ENCODE measurements at places on chromosomes 5 and 9. TPM values are rescaled to one million over a fixed set of nuclear protein-coding genes. Genes with fewer than 3 reads are reported as not detected.

DNA sequence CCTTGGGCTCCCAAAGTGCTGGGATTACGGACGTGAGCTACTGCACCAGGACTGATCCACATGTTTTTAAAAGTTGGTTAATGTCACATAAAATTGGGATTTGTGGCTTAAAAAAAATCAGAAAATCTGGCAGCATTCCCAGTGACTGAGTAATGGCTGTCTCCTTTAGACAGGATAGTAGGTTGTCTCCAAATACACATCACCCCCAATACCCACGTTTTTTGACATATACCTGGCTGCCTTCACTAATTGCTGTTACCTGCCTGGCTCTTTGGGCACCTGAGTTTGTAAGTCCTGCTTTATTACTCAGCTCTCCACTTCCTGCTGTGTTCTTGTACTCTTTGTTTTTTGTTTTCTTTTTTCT, 84.8 kb downstream of the KDM4C start:
- DNase-seq = no peak

F2RL2 gene
- 93.9 TPM for total RNA-seq

RGS3 gene
- 37.1 TPM for total RNA-seq

DNA sequence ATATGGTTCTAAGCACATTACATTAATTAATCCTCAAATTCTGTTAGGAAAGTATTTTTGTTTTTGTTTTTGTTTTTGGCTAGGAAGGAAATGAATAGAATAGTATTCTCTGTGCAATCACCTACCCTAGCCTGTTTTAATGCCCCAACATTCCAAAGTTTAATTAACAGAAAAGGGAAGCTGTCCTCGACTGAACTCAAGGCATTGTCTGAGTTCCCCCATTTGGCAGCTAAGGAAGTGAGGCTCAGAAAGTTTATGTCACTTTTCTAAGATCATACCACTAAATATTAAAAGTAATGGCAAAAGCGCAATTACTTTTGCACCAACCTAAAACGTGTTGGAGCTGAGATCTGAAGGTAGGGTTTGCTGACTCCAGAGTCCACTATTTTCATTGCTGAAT, 59.8 kb downstream of the FGF1 start:
- no peak for DNase-seq

DNA sequence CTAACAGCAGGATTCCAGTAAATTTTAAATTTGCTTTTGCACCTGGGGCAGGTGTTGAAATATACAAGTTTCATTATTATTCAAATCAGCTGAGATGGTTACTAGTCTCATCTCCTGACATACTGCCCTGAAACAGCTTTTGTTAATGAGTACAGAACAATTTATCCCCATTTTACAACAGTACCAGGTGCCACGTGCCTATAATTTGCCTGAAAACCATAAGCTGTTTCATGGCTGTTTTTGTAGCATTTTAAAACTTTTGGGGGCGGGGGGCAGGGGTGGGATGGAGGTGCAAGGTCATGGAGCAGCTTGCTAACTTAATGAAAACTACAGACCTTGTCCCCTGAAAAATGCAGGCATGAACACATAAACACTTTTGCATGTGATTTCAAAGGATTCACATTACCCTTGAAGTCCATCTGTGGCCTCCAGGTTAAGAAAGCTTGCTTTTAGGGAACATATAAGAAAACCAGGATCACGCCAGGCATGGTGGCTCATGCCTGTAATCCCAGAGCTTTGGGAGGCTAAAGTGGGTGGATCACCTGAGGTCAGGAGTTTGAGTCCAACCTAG, 42.1 kb downstream of the TIMD4 start:
- DNase-seq = no peak

- DNase-seq = no peak
Observed at GRCh38 chr9:109852556-109852955, 72.6 kb downstream of the PALM2AKAP2 start.

TMEM252 gene
- not detected for total RNA-seq

GRCh38 chr9:127154390-127155191, 32.2 kb upstream of the ANGPTL2 start:
- no peak for DNase-seq

DNA sequence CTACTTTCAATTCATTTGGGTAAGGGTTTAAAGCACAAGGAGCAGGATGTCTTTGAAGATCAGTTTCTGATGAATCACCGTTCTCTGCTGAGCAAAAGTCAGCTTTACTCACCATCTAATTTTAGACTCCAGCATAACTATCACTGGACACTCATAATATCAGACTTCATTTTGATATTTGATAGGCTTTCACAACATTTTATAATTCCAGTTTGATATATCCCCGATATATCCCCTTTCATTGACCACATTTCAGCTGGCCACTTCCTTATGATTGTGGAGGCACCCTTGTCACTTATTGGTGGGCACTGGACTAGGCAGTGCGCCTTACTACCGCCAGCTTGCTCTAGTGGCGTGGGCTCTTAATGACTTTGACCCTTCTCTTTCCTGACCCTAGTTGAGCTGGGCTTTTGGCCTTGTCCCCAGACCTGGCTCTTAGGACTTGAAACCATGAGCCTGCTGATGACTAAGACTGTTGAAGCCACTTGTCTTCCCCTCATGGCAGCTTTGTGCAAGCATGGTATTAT, 46.8 kb downstream of the CYSTM1 start:
- DNase-seq = no peak

DNA sequence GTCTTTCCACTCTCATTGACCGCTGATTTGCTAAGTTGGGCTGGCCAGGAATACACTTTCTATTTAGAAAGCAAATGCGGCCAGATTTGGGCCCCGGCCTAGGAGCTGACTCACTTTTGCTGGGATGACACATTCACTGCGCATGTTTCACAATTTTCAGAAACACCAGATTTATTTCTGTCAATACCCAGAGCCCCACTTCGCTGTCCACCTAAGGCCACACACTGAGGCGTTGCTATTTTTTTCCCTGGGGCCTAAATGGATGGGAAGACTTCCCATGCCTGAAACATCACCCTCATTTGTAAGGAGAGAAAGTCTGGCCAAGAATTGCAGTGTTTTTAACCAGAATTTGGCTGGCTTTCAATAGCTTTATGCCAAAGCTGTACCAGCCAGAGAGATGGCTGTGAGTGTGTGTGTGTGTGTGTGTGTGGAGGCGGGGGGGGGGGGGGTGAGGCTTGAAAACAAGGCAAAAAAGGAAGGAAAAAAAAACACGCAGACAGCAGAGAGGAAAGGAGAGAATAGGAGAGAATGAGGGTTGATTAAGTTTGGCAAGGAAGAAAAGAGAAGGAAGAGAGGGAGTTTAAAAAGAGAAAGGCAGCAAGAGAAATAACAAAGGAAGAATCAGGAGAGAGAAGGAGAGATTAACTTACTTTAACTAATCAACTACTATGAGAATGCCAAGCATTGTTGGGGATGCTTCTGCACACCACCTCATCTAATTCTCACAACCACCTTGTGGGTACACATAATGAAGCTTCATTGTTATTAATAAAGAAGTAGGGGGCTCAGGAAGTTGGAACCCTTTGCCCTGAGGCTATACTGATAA, 261.4 kb upstream of the KLF4 start:
- DNase-seq = peak; percentile 96

DNA sequence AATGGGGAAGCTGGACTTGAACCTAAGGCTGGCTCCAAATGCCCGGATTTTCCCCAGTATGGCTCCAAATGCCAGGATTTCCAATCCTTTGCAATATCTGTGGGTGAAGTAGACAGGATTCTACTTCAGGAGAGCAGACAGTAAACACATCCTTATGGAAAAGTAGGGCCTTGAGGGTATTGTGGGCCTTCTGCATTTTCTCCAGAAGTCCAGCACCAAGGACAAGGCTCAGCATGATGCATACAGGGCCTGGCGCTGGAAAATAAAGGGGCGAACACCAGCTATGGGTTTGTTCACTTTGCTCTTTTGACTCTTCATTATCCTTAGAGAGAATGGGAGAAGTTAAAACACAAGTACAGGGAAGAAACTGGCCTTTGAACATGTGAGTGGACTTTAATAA, 347.5 kb downstream of the SEMA5A start:
- no peak for DNase-seq

DNA sequence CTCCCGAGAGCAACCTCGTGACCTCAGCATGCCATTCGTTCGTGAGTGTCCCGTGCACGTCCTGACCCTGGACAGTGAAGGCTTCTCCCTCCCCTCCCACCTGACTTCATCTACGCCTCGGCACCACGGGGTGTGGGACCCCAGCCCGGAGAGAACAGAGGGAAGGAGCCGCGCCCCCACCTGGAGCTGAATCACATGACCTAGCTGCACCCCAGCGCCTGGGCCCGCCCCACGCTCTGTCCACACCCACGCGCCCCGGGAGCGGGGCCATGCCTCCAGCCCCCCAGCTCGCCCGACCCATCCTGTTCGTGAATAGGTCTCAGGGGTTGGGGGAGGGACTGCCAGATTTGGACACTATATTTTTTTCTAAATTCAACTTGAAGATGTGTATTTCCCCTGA, 38.3 kb upstream of the FCN2 start:
- DNase-seq = no peak

TMEFF1 gene
- 1.2 TPM for total RNA-seq

DNA sequence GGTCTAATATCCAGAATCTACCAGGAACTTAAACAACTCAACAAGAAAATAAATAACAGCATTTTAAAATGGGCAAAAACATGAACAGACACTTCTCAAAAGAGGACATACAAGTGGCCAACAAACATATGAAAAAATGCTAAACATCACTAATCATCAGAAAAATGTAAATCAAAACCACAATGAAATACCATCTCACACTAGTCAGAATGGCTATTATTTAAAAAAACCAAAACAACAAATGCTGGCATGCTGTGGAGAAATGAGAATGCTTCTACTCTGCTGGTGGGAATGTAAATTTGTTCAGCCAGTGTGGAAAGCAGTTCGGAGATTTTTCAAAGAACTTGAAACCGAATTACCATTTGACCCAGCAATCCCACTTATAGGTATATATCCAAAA, 63.1 kb downstream of the ADAMTS6 start:
- no peak for DNase-seq

- peak; percentile 56 for DNase-seq
Observed at GRCh38 chr5:671459-672328, 21.5 kb downstream of the TPPP start.

DNA sequence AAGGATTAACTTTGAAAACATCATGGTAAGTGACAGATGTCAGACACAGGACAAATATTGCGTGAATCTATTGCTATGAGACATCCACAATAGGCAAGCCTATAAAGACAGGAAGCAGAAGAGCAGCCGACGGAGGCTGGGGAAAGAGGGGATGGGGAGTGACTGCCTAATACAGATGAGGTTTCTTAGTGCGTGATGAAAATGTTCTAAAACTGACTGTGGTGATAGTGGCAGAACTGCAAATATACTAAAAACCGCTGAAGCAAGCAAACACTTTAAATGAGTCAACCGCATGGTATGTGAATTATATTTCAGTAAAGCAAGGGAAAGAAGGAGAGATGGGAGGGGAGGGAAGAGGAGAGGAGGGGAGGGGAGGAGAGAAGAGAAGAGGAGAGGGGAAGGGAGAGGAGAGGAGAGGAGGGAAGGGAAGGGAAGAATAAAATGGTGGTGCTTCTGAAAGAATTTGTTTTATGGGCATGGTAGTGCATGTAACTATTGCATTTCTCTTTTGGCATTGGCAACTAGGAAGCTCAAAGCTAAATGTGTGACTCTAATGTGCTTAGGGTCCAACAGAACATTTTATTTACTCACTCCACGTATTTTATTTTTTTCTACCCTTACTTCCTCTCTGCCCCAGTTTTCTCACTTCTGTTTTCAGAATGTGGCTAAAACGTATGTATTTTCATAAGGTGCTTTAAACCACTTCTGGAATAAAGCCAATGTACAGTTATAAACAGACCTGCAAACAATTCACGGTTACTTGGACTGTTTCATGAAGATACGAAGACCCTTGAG, 21.3 kb downstream of the AKNA start:
- DNase-seq = peak; percentile 92

- no peak for DNase-seq
Observed at GRCh38 chr9:100217536-100217935, 118.5 kb downstream of the INVS start.

DNA sequence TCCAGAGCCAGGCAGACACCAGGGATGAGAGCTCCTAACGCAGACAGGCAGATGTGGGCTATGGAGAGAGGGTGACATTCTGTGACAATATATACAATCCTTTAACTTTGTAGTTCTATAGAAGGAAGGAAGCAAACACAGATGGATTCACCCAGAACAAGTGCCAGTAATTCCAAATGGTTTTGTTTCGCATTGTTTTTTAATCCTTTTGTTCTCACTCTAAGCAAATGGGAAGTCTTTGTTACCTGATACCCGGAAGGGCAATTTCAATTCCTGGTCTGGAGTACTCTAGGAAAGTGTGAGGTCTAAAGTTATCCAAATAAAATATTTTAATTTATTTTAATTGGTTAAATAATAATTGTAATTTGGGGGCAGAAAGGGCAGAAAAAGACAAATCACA, 2.5 kb downstream of the FRMD3 start:
- no peak for DNase-seq

DNA sequence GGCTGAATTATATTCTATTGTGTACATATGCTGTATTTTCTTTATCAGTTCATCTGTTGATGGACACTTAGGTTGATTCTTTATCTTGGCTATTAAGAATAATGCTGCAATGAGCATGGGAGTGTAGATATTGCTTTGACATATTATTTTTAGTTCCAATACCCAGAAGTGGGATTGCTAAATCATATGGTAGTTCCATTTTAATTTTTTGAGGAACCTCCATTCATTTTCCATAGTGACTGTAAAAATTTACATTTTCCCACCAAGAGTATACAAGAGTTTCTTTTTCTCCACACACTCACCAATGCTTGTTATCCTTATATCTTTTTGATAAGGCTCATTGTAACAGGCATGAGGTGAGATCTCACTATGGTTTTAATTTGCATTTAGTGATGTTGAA, 19.4 kb downstream of the JAK2 start:
- DNase-seq = no peak

PCDH12 gene
- total RNA-seq = not detected

STPG3 gene
- total RNA-seq = not detected

DNA sequence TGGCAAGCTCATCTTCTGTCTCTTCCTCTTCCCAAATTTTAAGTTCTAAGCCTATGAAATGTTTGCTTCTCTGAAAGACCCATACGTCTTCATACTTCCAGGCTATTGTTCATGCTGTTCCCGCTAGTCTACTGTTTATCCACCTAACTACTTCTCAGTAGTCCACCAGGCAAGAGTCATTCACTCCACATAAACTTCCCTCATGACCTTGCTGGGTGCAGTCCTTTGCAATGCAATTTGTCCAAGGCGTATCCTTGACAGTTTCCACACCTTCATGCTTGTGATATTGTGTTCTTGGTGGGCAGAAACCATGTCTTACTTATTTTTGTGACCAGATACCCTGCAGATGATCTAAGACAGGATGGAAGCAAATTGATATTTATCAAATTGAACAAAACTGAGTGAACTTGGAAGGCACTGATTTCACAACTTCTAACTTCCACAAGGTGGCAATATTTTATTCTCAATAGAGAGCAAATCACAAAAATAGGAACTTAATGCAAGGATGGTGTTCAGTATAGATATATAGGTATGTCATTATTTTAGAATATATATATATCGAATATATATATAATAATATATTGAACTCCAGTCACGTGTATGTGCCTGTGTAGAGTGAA, 30.3 kb downstream of the TYRP1 start:
- DNase-seq = peak; percentile 21

All from H4 (cell line).